ENCODE measurements at places on chromosomes 5 and 9.

GRCh38 chr9:114107286-114108001 is 8.4 kb upstream of the KIF12 start:
- no peak for DNase-seq

GRCh38 chr5:31825518-31826068 is 186.7 kb downstream of the PDZD2 start:
- peak; percentile 60 for DNase-seq

- DNase-seq = peak; percentile 23
Observed at GRCh38 chr5:102867992-102868662, 113.0 kb downstream of the PAM start.

DNA sequence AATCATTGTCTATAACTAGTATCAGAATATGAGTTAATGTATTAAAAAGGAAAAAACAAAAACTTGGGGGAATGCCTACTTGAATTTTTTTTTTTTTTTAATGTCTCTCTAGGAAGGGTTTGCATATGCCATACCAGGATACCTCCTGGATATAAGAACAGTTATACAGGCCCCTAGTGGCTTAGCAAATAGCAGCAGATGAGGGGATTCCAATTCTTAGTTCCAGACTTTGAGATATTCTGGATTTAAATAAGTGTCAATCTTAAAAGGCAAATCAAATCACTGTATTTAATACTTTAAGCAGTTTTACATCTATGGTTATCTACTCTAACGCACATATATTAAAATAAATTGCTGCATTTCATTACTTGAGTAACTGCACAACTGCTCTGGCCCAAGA is 1055.5 kb upstream of the DMAC1 start:
- DNase-seq = peak; percentile 50

DNA sequence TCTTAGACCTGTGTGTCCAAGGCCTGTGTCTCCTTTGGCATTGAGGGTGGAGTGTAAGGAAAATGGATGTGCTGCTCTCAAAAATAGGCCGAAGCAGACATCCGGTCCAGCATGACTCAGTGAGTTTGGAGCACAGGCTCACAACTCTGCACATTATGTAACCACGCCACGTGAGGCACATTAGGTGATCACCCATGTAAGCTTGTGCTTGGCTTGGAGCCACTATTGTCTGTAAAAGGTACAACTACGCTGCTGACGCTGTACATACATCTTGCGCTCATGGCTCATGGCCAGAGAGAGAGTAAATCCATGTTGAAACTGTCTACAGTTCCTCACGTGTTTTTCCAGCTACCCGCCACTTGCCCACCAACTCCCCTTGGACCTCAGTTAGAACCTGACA is 177.5 kb downstream of the PDE4D start:
- no peak for DNase-seq

DNA sequence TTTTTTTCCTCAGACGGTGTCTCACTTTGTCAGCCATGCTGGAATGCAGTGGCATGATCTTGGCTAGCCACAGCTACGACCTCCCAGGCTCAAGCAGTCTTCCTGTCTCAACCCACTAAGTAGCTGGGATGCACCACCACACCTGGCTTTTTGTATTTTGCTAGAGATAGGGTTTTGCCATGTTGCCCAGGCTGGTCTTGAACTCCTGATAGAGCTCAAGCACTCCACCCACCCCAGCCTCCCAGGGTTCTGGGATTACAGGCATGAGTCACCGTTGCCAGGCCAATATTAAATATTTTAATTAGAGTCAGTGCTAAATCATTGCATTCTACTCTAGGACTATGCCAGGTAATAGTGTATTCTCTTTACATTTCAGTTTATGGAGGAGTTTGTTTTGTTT is 41.5 kb downstream of the UBE2R2 start:
- DNase-seq = peak; percentile 23

DNA sequence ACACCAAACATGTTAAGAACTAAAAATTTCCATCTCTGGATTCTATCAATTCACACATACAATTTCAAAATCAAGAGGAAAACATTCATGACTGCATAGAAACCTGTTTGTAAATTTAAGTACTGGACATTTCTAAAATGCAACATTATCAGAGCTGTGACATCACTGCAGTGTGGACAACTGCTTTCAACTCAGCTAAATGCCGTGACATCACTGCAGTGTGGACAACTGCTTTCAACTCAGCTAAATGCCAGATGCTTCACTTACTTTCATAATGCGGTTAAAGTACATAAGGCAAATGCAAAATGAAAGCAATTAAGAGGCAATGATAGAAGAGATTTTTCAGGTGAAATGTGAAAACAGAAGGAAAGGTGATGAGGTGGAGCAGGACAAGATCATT is 161.5 kb downstream of the ARL15 start:
- no peak for DNase-seq

DNA sequence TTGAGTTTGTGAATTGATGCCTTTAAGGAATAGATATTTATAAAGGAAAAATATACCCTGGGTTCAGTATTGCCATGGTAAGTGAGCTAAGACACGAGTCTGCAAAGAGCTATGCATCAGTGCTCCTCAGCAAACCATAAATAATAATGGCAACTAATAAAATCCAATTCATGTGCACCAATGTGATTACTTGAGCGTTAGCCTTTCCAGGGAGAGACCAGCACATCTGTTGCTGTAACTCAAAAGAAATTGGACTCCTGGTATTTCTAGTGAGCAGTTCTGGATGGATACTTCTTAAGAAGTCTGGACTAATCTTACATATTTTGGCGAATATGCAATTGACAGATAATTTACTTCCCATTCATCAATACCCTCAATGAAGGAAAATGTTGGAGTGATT is 373.3 kb downstream of the ARHGEF28 start:
- DNase-seq = peak; percentile 12

DNA sequence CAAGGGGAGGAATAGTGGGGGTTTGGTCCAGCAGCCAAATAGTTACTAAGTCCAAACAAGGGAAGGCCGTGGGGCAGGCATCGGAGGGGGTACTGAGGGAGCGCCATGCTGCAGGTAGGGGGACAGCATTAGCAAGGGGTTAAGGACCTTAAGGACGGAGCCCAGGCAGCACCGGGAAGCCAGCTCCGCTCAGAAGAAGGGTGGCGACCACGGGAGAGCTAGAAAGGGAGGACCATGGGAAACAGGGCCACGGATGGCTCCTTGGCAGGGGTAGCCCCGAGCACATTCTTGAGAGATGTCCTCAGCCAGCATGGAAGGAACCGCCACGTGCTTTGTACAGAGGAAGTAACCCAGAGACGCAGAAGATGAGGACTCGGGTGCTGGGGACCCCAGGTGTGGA is 76.2 kb upstream of the STXBP1 start:
- DNase-seq = peak; percentile 43

DNA sequence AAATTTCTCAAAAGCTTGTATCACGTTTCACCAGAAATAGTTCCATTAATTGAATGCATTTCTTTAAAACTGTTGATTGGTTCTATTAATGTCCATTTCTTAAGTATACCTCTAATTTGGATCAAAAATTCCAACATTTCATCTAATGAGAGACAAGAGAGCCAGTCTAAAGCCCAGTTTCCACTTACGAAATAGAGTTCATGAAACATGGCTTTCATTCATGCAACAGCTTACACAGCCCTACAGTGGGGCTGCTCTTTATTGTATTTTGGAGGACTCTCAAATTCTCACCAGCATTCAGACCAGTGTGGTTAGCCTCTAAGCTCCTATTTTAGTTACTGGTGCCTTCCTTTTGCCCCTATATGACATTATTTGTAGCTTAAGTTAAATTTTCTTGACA is 566.9 kb upstream of the RGMB start:
- no peak for DNase-seq

DNA sequence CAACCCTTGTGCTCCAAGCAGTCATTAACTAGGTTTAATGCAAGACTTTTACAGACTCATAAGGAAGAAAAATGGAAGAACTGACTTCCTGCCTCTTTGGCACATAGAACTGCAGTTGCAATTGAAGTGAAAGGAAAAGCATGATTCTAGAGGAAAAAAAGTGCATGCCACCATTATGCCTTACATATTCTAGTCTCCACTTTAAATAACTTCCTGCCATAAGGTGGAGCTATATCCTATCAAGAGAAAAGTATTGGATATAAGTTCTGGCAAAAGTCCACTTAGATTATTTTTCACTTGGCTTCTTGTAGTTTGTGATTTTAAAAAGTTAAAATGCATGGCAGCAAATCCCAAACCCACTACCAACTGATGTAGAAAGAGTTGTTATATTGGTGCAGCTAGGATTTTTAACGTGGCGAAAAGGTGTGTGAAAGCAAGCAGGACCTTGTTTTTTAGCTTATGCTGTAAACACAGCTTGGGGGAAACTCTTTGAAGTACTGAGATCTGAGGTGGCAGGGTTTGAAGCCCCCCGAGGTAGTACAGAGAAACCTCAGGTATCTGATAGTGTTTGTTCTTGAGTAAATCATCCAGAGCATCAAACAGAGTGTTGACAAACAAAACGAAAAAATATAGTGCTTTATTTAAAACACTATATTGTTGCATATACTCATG is 117.9 kb downstream of the ANXA1 start:
- peak; percentile 24 for DNase-seq

GRCh38 chr9:88266416-88266815 is 121.8 kb upstream of the SPIN1 start:
- DNase-seq = no peak

- no peak for DNase-seq
Observed at GRCh38 chr9:106643211-106643930, 219.6 kb upstream of the ZNF462 start.

- peak; percentile 82 for DNase-seq
Observed at GRCh38 chr9:21919377-21920362, 74.5 kb downstream of the CDKN2A start.

GRCh38 chr5:140266471-140267200 is 36.3 kb downstream of the PFDN1 start:
- DNase-seq = no peak

DNA sequence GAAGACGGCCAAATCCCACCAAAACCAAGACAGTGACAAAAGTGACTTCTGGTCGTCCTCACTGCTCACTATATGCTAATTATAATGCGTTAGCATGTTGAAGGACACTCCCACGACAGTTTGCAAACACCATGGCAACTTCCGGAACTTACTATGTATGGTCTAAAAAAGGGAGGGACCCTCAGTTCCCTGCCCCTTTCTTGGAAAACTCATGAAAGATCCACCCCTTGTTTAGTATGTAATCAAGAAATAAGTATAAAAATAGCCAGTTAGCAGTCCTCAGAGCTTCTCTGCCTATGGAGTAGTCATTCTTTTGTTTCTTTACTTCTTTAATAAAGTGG is 9.5 kb downstream of the FCN2 start:
- DNase-seq = no peak

GRCh38 chr5:171080186-171080938 is 218.5 kb downstream of the RANBP17 start:
- DNase-seq = no peak

- DNase-seq = no peak
Observed at GRCh38 chr5:68433526-68433922, 218.0 kb downstream of the PIK3R1 start.

DNA sequence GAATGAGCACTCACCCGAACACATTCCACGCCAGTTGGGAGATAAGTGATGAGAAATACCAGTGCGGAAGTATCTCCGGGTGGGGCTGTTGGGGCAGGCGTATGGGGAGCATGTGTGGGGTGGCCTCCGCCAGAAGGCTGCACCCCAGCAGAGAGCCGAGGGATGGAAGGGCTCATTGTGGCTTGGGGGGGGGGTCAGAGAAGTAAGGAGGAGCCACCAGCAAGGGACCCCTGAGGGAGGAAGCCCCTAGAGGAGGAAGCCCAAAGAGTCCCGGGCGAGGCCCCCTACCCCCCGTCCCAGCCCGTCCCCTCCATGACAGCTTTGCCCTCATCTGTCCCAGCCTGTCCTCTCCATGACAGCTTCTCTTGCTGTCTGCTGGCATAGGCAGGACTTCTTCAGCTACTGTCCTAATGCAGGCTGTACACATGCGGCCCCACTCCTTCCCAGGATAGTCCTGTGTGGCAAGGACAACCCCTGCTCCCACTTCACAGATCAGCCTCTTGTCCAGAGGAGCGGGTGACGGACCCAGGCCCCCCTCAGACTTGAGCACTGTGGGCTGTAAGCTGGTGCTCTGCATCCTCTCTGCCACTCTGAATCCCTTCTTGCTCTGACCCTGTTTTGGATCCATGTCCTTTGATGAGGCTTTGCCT is 239.6 kb downstream of the CACNA1B start:
- no peak for DNase-seq

DNA sequence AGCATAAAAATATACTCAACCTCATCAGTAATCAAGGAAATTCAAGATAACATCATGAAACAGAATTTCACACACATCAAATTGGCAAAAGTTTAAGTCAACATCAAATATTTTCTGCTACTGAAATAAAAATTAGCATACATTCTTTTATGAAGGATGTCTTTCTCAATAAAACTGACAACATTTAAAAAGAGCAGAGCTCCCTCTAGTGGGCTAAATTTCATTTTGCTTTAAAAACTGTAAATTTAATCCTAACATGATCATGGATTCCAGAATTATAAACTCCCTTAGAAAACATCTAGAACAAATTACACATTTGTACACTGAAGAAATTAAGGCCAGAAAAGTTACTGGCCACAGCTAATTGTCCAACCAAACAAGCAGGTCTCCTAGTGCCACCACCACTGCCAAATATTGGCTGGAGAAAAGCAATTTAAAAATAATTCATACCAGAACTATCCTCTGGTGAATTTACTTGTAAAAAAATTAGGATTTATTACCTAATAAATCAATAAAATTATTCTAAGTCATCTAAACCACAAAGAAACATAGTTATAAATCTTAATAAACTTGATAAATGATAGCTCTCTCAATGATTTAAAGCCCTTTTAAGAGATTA is 31.2 kb downstream of the DEPDC1B start:
- DNase-seq = peak; percentile 28

DNA sequence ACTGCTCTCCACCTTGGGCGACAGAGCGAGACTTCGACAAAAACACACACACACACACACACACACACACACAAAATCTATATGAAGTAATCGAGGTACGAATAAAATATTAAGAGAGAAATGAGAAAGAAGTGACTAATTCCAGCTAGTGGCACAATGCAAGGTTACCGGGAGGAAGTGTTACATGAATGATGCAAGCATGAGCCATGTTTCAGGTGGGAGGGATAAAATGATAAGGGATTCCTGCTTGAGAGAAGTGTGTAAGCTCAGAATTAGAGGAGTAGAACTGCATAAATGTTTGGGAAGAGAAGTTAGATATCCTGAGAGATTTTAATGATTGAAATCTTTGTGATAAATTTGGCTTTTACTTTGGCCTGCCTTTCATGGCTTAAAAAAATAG is 18.8 kb downstream of the HAPLN1 start:
- no peak for DNase-seq

DNA sequence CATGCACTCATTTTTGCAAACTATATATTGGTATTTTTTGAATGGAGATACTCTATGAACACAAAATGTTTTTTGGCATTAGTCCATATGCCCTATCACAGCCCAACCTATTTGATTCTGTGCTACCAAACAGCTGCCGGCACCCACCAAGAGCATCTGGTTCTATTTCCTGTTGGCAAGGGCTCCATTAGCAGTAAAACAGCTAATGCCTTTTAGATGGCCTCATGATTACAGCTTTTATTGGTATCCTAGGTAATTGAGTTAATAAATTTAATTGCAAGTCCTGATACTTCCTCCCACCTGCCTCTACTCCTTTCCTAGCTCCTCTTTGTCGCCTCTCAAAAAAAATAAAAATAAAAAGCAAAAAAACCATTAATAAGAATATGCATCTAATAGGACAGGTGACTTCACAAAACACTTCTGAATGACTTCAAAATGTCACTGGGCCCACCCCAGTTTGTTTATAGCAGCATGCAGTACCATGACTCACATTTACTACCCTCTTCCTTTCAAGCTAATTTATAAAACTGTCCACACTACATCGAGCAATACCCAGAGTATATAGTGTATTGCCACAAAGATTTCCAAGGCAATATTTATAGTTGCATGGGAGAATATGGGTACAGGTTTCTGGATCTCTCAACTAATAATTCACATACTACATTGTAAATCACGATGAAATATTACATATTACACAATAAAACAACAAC is 620.4 kb downstream of the SLCO4C1 start:
- no peak for DNase-seq
